ENCODE measurements at places on chromosomes 6 and 20. TPM values are rescaled to one million over a fixed set of nuclear protein-coding genes. Genes with fewer than 3 reads are reported as not detected.

DNA sequence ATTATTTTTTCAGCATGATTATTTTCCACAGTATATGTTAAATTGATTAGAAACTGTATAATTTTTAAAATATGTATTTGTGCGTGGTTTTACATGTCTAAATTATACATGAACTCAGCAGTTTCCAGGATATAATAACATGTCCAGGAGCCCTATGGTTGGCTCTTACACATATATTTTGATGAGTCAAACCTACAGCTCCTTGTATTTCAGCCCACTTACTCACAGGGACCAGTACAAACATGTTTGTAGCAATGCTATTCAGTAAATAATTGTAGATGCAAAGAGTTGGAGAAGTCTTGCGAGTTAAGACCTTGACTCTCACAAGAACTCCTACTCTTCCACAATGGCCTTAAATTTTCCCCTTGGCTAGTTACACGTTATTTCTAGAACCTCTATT, 107.2 kb upstream of the SASH1 start:
- no peak for DNase-seq

DNA sequence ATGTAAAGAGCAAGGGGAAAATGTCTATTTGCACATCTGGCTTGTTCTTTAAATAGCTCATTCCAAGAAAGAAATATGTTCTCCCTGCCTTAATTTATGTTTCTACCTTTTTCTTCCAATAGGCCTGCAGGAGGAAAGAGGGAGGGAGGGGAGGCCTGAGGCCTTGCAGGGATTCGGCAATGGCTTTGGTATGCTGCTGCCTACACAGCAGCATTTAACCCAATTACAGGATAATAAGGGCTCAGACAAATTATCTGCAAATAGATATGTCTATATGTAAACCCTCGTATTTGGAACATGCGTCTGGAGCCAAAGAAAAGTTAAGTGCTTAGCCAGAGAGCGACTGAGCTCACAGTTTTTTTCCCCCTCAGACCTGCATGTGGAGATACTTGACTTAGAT, 277.2 kb downstream of the CDC5L start:
- DNase-seq = peak; percentile 55

- DNase-seq = no peak
These were observed 109.1 kb upstream of the GGTLC1 start for GRCh38 chr20:24097506-24098245.

DNA sequence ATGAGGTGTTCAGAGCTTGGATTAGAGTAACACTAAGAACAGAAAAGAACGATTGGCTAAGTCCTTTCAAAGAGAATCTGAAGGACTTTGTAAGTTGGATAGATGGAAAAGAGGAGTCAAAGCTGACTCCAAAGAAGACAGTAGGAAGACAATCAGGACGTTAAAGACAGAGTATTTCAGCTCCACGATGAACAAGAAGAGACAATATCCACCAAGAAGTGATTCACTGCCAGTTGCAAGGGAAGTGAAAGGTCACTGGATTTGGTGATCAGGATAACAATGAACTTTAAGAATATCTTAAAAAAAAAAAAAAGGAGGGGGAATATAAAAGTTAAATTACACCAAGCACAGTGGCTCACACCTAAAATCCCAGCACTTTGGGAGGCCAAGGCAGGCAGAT, 17.9 kb downstream of the REPS1 start:
- DNase-seq = no peak

GRCh38 chr6:136058852-136059251, 191.3 kb downstream of the MTFR2 start:
- DNase-seq = no peak

DNA sequence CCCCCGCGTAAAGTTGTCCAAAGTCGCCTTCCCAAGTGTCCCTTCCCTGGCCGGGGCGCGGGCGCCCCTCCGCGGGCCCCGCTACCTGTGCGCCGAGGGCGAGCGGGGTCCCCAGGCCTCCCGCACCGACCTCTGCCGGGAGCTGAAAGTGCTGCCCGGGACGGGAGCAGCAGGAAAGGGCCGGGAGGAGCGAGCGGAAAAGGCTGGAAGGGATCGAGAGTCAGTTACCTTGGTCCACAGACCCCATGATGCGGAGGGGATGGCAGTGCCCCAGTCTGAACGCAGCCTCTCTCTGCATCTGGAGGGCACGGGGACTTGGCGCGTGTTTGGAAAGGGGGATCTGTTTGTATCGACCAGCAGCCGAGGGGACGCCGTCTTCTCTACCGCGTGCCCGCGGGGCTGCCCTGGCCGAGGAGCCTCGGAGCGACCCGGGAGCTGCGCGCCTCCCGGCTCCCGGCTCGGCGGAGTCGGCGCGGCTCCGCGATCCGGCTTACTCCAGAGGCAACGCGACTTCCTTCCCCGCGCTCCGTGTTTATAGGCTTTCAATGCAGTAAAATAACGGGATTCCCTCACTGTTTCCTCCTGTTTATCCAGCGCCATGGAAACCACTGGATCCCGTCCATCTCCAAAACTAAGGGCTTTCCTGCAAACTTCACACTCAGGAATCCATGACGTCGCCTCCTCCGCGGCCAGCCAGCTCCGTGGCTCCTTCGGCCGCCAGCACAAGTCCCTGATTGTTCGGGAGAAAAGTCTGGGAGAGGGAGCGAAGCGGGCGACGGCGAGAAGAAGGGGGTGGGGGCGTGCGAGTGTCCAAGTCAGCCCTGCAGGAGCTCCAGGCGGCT, 20.0 kb upstream of the NFATC2 start:
- peak; percentile 95 for DNase-seq

The AKAP12 gene
- 181 TPM for polyA plus RNA-seq

The DCDC2 gene
- 96.2 TPM for polyA plus RNA-seq

The ELOVL4 gene
- polyA plus RNA-seq = 3.0 TPM

The SLC17A3 gene
- polyA plus RNA-seq = 0.47 TPM

Data from renal pelvis (tissue), 12 donors.